Right lung (tissue), 10 donors: ENCODE measurements at places on chromosomes 3 and 15.

DNA sequence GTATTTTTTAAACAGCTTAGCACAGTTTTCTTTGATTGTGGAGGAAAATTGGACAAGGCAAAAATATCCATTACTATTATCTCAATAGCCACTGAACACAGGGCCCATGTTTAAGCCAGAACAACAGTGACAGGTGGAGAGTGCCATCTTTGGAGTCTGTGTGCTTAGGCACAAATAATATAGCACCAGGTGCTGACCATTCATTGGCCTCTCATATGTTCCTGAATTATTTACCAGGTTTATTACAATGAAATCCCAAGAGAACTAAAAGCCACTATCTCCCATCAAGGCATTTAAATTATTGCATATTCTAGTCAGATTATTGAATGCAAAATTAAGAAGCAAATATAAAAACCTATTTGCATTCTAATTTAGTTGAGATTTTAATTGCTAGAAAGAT is 39.6 kb downstream of the GPR156 start:
- DNase-seq = no peak

GRCh38 chr3:168613151-168613550 is 517.4 kb upstream of the GOLIM4 start:
- DNase-seq = no peak

- DNase-seq = no peak
Observed at GRCh38 chr3:61155701-61156292, 95.5 kb downstream of the FHIT start.

GRCh38 chr3:148023994-148024393 is 614.8 kb downstream of the ZIC1 start:
- no peak for DNase-seq

DNA sequence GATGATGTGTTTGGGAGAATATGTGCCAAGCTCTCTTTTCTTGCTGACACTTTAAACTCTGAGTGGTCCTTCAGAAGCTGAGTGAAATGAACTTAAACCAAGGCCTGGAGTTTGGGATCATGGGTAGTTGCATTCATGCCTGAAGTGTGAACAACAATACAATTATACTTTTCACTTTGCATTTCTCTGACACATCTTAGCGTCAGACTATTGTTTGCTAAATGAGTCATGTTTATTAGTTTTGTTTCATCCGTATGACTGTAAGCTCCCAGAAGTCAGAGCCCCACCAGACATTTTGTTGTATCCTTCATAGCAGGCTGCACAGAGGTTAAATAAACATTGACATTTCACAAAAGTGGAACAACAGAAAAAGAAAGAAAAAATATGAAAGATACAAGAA is 542.6 kb downstream of the TUSC7 start:
- DNase-seq = no peak
